HS-5 (cell line): ENCODE measurements at places on chromosomes 16 and 17.

DNA sequence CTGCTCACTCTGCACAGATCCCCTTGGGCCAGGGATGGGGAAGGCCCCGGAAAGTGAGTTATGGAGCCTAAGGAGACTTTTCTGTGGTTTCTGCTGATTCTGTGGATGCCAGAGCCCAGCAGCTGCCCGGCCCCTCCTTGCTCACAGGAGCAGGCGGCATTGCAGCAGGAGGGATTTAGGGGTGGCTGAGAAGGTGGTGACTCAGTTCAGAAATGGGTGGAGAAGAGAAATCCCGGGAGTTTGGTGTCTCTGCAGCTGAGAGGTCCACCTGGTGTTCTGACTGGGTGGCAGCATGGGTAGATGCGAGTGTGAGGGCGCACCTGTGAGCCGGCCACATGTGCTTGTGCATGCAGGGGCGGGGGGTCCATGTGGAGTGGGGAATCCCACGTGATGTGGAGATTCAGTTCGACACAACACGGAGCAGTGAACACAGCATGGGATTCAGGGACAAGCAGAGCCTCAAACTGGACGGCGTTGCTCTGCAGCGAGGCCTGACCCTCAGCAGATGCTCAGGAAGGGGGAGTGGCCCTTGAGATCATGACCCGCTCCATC, 16.0 kb upstream of the SPPL2C start:
- no peak for DNase-seq

DNA sequence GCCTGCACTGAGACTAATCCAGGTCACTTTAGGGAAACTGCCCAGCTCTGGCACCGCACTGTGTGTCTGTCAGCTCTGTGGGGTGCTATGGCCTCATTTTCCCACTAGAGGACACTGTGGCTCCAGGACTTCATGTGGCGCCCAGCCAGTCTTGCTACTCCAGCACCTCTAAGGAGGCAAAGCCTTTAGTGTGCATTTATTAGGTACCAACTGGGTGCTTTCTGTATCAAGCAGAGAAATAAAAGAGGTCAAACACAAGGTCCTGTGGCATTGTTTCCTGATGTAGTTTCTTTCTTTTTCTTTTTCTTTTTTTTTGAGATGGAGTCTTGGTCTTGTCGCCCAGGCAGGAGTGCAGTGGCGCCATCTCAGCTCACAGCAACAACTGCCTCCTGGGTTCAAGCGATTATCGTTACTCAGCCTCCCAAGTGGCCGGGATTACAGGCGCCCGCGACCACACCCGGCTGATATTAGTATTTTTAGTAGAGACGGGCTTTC, 12.5 kb upstream of the RHBDL3 start:
- peak; percentile 47 for DNase-seq

- no peak for DNase-seq
Measured at GRCh38 chr16:56667581-56668571, at the start of gene MT1G. Gene MT1G (minus strand): TSS chr16:56668065. CDS start chr16:56667993, 72 bp downstream.

DNA sequence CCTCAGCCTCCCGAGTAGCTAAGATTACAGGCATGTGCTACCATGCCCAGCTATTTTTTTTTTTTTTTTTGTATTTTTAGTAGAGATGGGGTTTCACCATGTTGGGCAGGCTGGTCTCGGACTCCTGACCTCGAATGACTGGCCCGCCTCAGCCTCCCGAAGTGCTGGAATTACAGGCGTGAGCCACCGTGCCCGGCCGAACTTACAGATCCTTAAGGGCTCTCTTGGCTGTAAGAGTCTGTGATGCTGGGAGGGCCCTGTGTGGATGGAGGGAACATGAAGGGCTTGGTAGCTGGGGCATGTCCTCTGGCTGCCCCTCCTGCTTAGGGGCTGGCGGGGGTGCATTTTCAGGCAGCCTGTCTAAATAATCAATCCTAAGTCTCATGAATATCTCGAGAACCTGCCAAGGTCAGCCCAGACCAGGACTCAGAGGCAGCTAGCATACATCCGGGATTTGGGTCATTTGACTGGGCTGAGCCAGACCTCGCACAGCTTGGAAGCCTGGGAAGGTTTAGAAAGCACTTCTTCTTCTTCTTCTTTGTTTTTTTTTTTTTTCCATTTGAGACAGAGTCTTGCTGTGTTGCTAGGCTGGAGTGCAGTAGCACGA, 17.1 kb downstream of the SPNS3 start:
- no peak for DNase-seq

DNA sequence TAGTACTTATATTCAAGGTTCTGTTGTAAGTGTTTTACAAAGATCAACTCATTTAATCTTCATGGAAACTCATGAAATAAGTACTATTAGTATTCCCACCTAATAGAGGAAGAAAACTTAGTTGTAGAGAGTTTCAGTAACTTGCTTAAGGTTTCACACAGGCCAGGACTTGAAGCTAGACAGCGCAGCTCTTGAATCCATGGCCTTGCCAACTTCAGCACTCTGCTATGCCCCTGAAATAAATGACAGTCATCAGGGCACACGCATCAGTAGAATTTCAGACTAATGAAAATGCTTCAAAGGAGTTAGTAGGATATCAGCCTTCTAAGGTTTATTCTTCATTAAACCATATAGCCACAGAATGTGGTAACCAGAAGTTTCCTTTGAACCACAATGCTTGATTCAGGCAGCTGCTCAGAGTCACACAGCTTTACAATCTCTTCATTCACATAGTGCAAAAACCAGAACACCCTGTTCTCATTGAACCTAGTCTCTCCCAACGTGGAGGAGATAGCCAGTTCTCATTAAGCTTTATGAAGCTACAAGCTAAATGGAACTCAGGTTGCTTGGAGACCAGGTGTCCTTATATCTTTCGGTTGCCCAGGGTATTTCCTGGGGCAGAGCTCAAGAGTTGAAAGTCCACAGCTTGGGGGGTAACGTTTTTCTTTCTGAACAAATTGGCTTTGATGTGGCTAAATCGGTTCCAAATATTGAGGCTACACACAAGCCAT, 39.7 kb downstream of the KCNJ2 start:
- DNase-seq = no peak

DNA sequence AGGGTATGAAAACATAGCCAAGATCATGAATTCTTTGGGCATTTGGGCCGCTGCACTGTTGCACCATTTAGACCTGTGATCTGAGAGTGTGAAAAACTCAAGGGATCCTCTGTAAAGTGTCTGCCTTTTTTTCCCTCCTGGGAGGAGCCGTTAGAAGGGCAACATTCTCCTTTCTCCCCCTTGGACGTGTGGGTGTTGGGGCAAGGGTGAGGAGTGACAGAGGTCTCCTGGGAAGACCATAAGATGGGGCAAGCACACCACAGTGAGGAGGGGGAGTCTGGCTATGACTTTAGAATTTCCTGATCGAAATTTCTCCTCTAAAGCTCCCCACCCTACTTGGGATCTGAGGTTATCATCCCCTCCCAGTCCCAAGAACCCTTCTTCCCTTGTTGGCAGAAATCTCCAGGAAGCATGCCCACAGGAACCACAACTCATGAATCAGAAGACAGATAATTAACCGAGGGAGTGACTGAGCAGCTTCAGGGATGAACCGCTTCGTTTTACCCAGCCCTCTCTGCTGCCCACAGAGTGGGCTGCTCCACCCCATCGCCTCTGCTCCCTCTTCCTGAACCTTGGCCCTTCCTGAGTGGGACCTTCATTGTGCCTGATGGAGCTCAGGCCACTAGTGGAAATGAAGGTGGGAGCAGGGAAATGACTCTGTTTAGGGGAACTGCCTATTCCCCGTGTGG, 4.2 kb downstream of the ITGB3 start:
- peak; percentile 77 for DNase-seq

DNA sequence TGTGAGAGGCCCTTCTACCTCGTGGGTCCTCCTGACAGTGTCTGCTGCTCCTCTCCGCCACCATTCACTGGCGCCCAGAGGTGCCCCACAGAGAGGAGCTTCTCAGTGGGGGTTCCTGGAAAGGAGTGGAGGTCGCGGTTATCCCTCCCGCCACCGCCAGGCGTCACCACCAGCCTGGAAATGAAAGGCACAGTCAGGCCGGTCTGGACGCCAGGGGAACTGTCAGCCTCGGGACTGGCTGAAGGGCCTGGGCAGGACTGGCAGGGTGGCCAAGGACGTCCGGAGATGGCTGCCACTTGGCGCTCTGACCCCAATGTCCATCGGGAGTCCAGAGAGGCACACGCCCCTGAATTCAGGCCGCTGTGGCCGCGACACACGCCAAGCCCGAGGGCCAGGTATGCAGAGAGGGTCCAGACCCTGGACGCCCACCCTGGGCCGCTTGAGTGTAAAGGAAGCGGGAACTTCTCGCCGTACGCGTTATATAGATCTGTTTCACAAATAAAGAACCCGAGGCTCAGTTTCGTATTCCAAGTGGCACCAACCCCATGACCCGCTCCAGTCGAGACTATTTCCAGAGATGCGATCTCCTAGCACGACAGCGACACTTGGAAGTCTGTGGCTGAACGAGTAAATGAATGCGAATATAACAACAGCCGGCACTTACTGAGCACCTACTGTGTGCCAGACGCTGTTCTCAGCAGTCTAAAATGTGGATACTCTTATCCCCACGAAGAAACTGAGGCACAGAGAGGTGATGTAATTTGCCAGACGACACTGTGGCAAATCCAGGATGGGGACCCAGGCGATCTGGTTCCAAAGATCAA, 7.6 kb upstream of the NXPH3 start:
- no peak for DNase-seq

DNA sequence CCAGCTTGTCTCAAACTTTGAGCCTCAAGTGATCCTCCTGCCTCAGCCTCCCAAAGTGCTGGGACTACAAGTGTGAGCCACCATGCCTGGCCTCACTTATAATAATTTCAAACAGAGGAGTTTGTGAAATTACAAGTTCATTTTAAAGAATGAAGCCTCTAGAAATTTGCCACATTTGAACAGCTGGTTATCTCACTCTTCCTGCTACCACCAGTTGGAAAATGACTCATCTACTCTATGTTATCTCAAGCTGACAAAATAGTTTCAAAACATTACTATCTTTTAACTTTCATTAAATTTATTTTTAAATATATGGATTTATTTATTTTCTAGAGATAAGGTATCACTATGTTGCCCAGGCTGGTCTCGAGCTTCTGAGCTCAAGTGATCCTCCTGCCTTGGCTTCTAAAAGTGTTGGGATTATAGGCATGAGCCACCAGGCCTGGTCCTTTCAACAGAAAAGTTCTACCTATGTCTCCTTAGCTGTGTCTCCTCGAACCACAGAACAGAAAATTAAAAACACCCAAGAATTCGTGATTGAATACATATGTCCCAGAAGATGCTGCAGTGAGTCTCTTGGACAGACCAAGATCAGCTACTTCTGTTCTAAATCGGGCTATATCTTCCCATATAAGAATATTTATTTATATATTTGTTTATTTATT, 47.6 kb downstream of the MYH13 start:
- DNase-seq = no peak

GRCh38 chr16:27633721-27634120, 83.8 kb downstream of the KATNIP start:
- DNase-seq = no peak

- DNase-seq = no peak
Measured at GRCh38 chr17:6508016-6508415, 48.3 kb downstream of the PITPNM3 start.
